ENCODE measurements at places on chromosomes 11 and 22.

DNA sequence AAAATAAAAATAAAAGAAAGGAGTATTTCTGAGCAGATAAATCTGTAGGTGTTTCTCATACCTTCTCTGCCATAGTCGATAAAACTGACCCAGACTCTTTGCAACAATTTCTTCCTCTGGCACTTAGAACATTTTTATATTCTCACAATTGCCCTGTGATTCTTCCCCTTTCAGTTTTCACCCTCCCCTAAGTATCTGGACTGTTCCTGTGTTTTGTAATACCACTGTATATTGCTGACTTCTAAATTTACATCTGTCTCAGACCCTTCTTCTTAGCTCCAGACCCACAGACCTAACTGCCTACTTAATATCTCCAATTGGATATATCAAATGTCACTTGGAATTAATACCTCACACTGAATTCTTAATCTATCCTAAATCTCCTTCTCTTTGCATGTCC is 133.4 kb upstream of the DDI1 start:
- DNase-seq: no peak

DNA sequence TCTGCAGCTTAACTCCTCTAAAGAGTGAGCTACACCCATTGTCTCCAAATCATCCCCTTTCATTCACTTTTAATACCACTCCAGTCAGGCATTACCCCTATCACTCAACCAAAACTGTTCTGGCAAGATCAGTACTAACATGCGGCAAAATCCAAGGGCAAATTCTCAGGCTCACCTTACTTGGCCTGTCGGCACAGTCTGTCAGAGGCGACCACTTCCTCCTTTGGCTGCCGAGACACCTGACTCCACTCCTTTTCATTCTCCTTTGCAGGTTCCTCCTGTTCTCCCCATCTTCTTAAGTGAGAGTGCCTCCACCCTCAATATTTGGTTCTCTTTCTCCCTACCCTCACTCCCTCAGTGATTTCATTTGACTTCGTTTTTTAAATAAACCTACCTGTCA is 4.2 kb downstream of the C11orf91 start:
- no peak for DNase-seq

DNA sequence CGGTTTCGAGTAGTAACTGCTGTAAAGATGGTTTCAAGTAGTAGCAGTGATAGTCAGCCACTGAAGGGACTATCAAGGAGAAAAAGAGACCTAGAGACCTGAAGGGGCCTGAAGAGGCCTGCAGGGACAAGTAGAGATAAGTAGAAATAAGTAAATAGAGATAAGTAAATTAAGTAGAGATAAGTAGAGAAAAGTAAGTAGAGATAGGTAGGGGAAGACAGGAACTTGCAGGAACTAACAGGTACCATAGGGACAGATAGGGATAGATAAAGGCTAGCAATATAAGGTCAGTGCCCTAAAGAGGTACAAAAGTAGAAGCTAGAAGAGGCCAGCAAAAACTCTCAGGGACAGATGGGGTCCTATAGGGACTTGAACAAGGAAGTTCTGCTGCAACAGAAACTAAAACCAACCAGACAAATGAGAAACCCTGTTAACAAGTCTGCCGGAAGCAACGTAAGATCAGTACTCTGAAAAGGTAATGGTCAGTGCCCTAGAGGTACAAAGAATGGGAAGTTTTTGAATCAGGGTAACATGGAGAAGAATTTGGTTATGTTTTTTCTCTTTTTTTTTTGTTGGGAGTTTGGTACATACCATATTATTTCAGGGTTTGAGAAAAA is 9.6 kb upstream of the SC5D start:
- DNase-seq: no peak

- DNase-seq: no peak
Observed at GRCh38 chr11:76276781-76277155, 70.5 kb upstream of the WNT11 start.

DNA sequence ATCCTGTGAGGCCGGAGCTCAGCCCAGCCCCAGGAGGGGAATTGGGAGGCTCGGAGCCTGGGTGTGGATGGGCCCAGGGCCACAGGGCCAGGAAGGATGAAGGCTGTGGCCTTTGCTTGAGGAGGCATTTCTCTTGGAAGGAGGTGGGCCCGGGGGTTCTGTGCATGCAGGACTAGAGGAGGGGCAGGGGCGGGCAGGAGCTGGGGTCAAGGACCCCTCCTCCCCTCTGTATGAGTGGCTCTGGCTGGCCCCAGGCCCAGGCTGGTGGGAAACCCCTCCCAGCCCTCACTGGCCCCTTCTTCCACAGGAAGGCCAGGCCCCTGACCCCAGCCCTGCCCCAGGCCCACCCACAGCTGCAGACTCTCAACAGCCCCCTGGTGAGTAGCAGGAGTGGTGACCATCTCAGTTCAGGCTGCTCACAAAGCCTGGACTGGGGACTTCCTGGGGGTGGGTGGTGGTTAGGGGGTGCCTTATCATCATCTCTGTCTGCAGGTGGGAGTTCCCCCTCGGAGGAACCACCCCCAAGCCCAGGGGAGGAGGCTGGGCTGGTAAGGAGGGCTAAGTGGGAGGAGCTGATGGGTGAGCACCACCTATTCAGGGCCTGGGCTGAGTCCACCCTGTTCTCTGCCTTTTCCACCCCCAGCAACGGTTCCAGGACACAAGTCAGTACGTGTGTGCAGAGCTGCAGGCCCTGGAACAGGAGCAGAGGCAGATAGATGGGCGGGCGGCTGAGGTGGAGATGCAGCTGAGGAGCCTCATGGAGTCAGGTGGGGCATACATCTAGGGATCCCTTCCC is 6.0 kb downstream of the KCNK7 start:
- no peak for DNase-seq

- no peak for DNase-seq
Observed at GRCh38 chr11:34366522-34366921, 8.7 kb upstream of the ABTB2 start.
